ENCODE measurements at places on chromosomes 11 and 22.

GRCh38 chr11:86416494-86416893, 41.8 kb downstream of the CCDC81 start:
- DNase-seq: no peak

- peak; percentile 86 for DNase-seq
These were observed 814 bp downstream of the NPAS4 start for GRCh38 chr11:66421492-66422205.

DNA sequence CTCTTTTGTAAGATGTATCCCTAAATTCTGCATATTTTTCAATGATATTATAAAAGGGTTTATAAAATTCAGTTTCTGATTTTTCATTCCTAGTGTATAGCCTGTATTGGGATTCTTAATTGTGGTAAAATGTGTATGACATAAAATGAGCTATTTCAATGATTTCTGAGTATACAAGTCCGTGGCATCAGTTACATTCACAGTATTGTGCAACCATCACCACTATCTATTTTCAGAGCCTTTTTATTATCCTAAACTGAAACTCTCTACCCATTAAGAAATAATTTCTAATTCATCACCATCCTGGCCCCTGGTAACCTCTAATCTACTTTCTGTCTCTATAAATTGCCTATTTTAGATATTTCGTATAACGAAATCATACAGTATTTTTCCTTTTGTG, 39.8 kb downstream of the EIF3F start:
- DNase-seq: no peak

DNA sequence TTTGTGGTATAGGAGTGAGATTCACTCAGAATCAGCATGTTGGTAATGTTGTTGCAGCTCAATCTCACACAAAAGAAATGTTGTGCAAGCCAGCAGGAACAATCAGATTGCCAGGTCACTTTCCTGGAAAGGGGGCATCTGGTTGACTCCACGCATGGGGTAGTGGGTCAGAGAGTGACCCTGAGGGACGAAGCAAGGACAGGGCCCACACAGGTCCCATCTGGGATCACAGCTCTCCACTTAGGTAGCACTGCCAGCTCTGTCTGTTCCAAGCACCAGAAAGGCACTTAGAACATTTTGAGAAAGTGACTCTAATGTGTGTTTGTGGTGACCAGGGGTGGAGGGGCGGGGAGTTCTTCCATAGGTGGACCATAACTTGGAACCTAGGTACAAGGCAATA, 109.5 kb downstream of the RASSF10 start:
- no peak for DNase-seq

DNA sequence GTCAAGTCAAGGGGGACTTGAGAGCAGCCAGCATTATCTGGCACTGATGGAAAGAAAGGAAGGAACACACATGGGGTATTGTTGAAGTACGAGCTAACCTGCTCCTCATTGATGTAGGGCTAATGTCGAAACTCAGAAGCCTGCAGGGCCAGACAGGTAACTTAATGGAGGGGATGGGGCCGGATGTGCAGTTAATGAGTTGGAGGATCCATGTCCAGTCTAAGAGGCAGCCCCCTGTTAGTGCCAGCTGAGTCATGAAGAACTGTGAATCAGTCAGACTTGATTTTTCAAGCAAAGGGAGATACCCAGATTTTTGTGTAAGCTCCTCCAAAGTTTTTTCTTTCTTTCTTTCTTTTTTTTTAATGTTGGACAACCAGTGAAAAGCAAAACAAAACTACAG, 65.6 kb downstream of the CECR2 start:
- no peak for DNase-seq

DNA sequence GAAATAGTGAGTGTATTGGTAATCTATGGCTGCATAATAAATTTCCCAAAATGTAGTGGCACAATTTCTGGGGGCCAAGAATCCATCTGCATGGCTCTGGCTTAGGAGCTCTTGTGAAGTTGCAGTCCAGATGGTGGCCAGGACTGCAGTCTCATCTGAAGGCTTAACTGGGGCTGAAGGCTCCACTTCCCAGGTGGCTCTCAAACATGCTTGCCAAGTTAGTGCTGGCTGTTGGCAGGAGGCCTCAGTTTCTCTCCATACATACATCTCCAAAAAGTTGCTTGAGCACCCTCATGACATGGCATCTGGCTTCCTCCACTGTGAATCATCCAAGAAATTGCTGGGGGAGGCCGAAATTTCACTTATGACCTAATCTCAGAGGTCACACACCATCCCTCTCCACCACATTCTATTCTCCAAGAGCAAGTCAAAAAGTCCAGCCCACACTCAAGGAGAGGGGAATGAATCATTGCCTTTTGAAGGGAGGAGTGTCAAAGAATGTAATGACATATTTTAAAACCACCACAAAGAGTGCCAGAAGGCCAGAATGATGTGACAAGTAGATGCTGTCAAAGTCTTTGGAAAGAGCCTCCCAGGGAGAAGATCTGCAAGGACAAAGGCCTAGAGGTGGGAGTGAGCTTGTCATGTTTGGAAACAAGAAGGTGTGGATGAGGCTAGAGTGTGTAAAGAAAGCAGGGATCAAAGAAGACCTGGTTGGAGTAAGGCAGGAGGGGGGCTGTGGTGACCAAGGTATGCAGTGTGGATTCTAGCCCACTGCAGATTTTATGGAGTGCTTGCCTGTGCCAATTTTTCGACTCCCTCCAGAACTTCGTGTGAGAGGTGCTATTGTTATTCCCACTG, 566.2 kb downstream of the MIAT start:
- no peak for DNase-seq

- no peak for DNase-seq
These were observed 446.6 kb downstream of the BUD13 start for GRCh38 chr11:116326146-116326545.

GRCh38 chr11:119453881-119454280, 30.9 kb upstream of the THY1 start:
- DNase-seq: no peak

GRCh38 chr11:72519220-72519881, 85.0 kb upstream of the CLPB start:
- DNase-seq: no peak

DNA sequence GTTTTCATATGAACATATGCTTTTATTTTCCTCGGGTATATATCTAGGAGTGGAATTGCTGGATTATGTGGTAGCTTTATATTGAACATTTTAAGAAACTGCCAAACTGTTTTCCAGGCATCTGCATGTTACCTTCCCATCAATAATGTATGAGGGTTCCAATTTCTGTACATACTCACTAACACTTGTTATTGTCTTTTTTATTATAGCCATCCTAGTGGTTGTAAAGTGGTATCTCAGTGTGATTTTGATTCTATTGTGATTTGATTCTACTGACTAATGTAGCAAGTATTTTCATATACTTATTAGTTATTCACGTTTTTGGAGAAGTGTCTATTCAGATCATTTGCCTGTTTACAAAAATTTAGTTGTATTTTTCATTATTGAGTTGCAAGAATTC, 2.0 kb downstream of the ANO5 start:
- DNase-seq: no peak

GRCh38 chr11:2294926-2295290, 6.8 kb downstream of the C11orf21 start:
- no peak for DNase-seq

Data from MM.1S (cell line).